ENCODE measurements at places on chromosomes 4 and X.

- no peak for DNase-seq
- peaks cover under 1% of the 10 kb centered on the region for H3K36me3 ChIP-seq
- H3K27ac ChIP-seq, result no peak overlapping the region
Measured at GRCh38 chrX:39360101-39360500, 558.8 kb downstream of the MID1IP1 start.

GRCh38 chr4:56907489-56908205, at the start of gene REST:
Gene REST (plus strand): TSS chr4:56907900. CDS start chr4:56910639, 2,739 bp downstream.
- H3K4me3 ChIP-seq, result peak within 1 kb of the TSS; percentile 87
- H3K27me3 ChIP-seq, result peaks cover 11% of the 10 kb centered on the region
- peak within 1 kb of the TSS; percentile 91 for H3K27ac ChIP-seq
- H3K36me3 ChIP-seq, result no peaks in the 10 kb centered on the region

DNA sequence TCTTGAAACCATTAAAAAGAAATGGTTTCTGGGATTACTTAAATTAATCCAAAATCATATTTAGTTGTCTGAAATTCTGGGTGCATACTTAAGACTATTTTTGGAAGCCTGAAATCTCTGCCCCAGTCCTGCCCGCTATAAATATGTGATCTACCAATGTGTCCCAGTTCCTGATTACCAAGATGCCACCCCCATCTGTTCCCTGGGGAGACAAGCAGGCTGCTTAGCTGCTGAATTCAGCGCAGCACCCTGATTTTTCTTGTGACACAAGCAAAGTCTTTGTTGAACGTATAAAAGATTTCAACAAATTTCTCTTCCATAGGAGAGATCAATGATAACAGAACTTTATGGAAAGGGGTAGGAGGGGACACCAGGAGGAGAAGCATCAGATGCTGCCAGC, 100.6 kb upstream of the PRPS2 start:
- no peaks in the 10 kb centered on the region for H3K36me3 ChIP-seq
- DNase-seq, result no peak
- H3K27ac ChIP-seq, result no peak overlapping the region
- H3K4me1 ChIP-seq, result no peaks in the 10 kb centered on the region

DNA sequence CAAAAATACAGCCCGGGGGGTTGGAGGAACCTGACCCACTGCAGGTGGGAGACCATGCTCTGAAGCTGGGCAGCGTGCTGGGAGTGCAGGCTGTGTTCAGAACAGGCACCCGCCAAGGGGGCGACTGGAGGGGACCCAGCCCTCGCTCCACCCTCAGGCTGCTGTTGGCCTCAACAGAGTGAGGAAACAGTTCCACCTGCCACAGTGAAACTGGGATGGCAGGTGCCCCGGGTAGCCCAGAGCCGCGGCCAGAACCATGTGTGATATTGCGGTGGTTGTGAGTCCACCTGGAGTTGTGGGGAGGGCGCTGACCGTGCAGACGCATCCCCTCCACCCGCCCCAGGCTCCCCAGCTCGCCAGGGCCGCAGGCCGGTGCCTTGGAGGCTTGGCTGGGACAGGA, 45.7 kb upstream of the PSAPL1 start:
- peaks cover 10% of the 10 kb centered on the region for H3K4me1 ChIP-seq
- DNase-seq, result no peak
- H3K27ac ChIP-seq, result no peak overlapping the region
- H3K27me3 ChIP-seq, result no peaks in the 10 kb centered on the region
- no peaks in the 10 kb centered on the region for H3K36me3 ChIP-seq

DNA sequence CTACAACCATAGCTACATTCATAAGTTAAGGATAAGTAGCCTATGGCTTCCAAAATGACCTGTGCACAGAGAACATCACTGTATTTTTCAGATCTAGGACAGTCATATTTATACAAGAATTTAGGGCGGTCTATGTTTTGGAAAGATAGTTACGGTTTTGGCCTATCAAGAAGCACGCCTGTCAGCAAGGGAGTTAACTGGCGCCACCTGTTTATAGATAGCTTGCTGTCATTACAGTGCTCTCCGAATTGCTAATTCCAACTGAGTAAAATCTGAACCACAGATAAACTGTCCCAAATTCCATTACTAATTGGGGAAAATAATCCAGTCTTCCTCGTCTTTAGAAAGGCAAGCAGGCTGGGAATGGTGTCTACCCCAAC, 646 bp downstream of the ABCB7 start:
- peaks cover 3% of the 10 kb centered on the region for H3K27me3 ChIP-seq
- H3K36me3 ChIP-seq, result no peaks in the 10 kb centered on the region
- peak overlapping the region; percentile 97 for H3K27ac ChIP-seq
- peak overlapping the region; percentile 98 for H3K4me3 ChIP-seq

DNA sequence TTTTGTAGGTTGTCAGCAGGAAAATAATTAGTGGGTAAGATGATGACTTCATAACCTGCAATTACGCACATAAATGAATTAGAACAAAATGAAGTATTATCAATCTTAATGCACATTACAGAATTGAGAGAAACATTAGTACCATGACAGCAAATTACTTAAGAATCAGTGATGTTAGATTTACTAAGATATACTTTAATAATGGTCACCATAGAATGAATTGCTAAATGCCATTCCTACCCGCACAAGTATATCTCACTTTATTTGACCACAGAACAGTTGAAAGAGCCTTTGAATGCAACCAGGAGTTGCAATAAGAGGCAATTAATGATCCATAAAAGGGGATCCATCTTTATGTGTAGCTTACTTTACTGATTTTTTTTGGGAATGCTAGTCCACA, 816.4 kb upstream of the AGA start:
- no peaks in the 10 kb centered on the region for H3K36me3 ChIP-seq
- peaks cover 2% of the 10 kb centered on the region for H3K4me1 ChIP-seq
- H3K27me3 ChIP-seq, result no peaks in the 10 kb centered on the region

DNA sequence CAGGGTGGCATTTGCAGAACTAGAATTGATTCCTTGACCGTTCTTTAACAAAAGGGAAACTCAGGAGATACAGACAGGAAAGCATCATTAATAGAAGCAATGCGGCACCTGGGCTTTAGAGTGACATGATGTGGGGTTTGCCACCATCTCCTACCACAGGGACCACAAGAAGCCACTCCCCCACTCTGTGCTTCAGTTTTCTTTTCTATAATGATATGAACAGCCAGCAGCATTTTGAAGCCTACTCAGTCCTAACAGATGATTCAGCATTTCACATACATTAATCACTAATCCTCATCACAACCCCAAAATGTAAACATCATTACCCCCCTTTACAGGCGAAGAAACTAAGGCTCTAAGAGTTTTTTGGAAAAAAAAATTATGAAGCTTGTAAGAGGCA, 22.9 kb downstream of the CCDC149 start:
- no peaks in the 10 kb centered on the region for H3K4me1 ChIP-seq
- H3K36me3 ChIP-seq, result peaks cover 4% of the 10 kb centered on the region
- H3K27me3 ChIP-seq, result no peaks in the 10 kb centered on the region
- H3K27ac ChIP-seq, result no peak overlapping the region

GRCh38 chr4:54547299-54548097, 110.3 kb upstream of the KIT start:
- H3K4me1 ChIP-seq, result peaks cover 5% of the 10 kb centered on the region
- no peak for DNase-seq
- H3K4me3 ChIP-seq, result no peak overlapping the region
- no peak overlapping the region for H3K27ac ChIP-seq
- peaks cover 1% of the 10 kb centered on the region for H3K27me3 ChIP-seq

GRCh38 chr4:107094332-107094731, 58.2 kb upstream of the DKK2 start:
- no peaks in the 10 kb centered on the region for H3K27me3 ChIP-seq
- no peak for DNase-seq
- H3K4me3 ChIP-seq, result no peak overlapping the region
- no peak overlapping the region for H3K27ac ChIP-seq

GRCh38 chrX:109697855-109698254, 35.2 kb downstream of the ACSL4 start:
- peaks cover 2% of the 10 kb centered on the region for H3K36me3 ChIP-seq
- DNase-seq, result no peak
- no peaks in the 10 kb centered on the region for H3K27me3 ChIP-seq
- H3K4me1 ChIP-seq, result peaks cover 6% of the 10 kb centered on the region
- no peak overlapping the region for H3K4me3 ChIP-seq

DNA sequence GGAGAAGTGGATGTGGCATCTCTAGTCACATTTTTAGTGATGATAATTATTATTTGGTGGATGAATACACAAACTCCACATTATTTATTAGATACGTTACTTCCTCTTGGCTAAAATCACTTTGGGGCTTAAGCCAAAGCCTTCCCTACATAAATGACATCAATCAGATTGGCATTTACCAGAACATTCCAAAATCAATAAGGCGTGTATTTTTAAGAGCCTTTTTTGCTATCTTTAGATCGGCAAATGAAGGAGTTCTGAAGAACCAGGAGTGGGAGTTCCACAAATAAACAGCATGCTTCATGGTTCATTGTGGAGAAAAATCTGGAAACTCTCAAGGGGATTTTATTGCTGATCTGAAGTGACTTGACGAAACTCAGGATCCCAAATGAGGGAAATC, 89.7 kb downstream of the AMELX start:
- no peak overlapping the region for H3K27ac ChIP-seq
- DNase-seq, result no peak
- no peak overlapping the region for H3K4me3 ChIP-seq

All from mesothelial cell of epicardium (in vitro differentiated cells).